ENCODE measurements at places on chromosomes 7 and 10. TPM values are rescaled to one million over a fixed set of nuclear protein-coding genes. Genes with fewer than 3 reads are reported as not detected.

- DNase-seq = no peak
- no peak overlapping the region for H3K4me3 ChIP-seq
- no peaks in the 10 kb centered on the region for H3K4me1 ChIP-seq
- H3K27me3 ChIP-seq = no peaks in the 10 kb centered on the region
Observed at GRCh38 chr7:94472608-94473007, 37.0 kb upstream of the CASD1 start.

DNA sequence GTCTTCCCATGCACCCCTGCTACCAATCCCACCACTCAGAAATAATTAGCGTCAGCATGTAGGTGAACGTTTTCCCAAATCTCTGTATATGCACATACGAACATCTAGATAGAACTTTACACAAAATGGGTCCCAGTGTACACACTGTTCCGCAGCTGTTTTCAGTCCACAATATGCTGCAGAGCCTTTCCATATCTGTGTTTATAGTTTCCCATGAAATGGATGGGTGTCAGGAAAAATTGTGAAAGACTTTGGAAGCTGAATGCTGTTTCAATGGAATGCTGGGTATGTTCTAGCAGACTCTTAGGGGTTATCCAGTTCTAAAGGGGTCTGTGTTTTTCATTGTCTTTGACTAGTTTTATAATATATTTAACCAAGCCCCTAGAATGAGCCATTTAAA is 13.8 kb downstream of the GRK5 start:
- H3K4me1 ChIP-seq = peaks cover 66% of the 10 kb centered on the region
- H3K36me3 ChIP-seq = no peaks in the 10 kb centered on the region
- H3K4me3 ChIP-seq = no peak overlapping the region
- no peaks in the 10 kb centered on the region for H3K27me3 ChIP-seq
- no peak for DNase-seq
- peak overlapping the region; percentile 73 for H3K27ac ChIP-seq

- H3K27ac ChIP-seq = no peak overlapping the region
- no peaks in the 10 kb centered on the region for H3K27me3 ChIP-seq
- DNase-seq = no peak
- no peaks in the 10 kb centered on the region for H3K36me3 ChIP-seq
- no peak overlapping the region for H3K4me3 ChIP-seq
- H3K4me1 ChIP-seq = no peaks in the 10 kb centered on the region
Observed at GRCh38 chr7:116582806-116583444, 58.1 kb downstream of the CAV1 start.

DNA sequence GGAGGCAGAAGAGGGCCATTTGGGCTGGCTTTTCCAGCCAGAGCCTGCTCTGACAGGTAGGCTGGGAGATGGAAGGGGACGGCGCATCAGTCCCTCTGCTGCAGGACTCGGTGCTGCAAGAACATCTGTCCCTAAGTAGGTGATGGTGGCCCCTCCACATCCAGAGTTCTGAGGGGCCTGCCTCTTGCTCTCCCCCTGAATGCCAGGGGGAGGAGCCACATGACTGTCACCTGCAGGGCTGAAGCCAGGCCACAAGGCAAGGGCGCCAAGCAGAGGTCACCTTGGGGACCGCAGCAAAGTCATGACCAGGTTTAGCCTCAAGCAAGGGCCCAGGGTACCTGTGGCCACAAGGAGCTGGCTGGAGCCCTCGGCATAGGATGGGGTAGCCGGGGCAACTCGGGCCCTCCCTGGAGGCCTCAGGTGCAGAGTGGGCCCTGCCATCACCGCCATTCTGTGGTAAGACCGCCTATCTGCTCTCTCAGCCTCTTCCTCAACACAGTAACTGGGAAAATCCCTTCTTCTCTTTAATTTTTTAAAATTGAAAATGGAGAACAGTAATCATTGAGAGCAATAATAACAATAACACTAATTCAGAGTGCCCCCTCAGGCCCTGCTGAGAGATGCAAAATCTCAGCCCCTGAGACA is 99.3 kb downstream of the FAM53B start:
- peaks cover 84% of the 10 kb centered on the region for H3K4me1 ChIP-seq
- H3K36me3 ChIP-seq = no peaks in the 10 kb centered on the region
- peak; percentile 64 for DNase-seq

- DNase-seq = no peak
- peak overlapping the region; percentile 3 for H3K4me3 ChIP-seq
- peak overlapping the region; percentile 41 for H3K27ac ChIP-seq
- peaks cover 6% of the 10 kb centered on the region for H3K4me1 ChIP-seq
Observed at GRCh38 chr7:25496476-25497368, 268.4 kb upstream of the NPVF start.

DNA sequence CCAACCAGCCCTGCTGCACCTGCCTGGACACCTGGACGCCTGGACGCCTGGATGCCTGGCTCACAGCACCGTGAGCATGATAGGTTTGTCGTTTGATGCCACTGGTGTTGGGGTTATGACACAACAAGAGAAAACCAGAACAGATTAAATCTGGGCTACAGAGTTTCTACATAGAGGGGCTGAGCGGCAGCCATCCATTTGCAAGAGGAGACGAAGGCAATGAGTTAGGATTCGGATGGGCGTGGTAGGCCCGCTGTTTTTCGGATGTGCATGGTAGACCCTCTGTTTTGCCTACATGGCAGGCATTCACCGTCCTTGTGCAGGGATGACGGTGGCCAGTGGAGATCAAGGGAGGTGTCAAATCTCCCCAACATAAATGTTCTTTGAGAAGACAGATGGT is 121.5 kb upstream of the RNF32 start:
- H3K27me3 ChIP-seq = no peaks in the 10 kb centered on the region
- no peaks in the 10 kb centered on the region for H3K4me1 ChIP-seq
- H3K4me3 ChIP-seq = no peak overlapping the region
- DNase-seq = no peak
- no peak overlapping the region for H3K27ac ChIP-seq

The MTPN gene
- total RNA-seq = 129 TPM
